Kidney epithelial cell (primary cell): ENCODE measurements at places on chromosomes 2 and 18.

- DNase-seq, result no peak
These were observed 1.0 kb downstream of the LIMS1 start for GRCh38 chr2:108535357-108535631.

GRCh38 chr2:171297956-171298355, 135.8 kb downstream of the METTL8 start:
- DNase-seq, result peak; percentile 47

GRCh38 chr2:217902379-217903141, 100.2 kb downstream of the TNS1 start:
- DNase-seq, result peak; percentile 37

GRCh38 chr2:75465317-75465984, 95.3 kb downstream of the EVA1A start:
- no peak for DNase-seq

DNA sequence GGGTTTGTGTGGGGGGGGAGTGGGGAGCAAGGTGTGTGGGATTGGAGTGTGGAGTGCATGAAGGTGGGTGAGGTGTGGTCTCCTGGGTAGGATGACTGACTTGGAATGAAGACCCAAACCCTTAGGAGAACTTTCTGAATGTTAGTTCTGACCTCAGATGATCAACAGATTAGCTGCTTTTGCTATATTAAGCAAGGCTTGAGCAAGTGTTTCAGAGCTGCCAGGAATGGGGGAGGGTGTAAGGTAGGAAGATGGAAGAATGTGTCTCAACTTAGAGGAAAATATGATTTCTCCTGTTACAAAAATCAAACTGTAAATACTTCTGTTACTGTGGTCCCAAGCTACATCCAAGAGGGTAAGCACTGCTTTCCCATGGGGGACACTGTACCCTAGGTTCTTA, 273.6 kb downstream of the TGIF1 start:
- no peak for DNase-seq

DNA sequence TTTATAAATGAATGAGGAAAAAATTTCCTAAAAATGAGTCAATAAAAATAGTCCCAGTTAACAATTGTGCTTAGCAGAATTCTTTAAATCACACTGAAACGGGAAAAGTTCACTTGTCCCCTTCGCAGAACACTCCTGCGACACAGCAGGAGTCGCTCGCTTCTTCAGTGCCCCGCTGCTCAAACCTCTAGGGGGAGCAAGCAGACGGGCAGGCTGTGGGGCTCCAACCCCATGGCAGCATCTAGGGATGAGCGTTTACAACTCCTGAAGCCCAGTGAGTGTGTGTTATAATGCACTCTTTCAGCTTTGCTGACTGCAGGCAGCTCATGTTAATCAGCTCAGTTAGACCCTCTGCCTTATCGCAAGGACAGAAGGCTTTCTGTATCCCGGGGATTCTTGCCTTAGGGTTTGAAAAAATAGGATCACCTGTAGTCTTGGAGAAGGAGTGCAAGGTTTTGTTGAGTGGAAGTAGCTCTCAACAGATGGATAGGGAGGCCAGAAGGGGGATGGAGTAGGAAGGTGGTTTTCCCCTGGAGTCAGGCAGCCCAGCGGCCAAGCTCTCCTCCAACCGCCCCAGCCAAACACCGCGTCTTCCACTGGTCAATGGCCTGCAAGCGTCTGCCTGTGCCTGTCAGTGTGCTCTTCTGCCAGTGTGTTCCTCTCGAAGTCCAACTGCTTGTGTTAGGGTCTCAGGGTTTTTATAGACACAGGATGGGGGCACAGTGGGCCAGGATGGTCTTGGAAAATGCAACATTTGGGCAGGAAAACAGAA, 1977.7 kb upstream of the LRRTM1 start:
- no peak for DNase-seq

DNA sequence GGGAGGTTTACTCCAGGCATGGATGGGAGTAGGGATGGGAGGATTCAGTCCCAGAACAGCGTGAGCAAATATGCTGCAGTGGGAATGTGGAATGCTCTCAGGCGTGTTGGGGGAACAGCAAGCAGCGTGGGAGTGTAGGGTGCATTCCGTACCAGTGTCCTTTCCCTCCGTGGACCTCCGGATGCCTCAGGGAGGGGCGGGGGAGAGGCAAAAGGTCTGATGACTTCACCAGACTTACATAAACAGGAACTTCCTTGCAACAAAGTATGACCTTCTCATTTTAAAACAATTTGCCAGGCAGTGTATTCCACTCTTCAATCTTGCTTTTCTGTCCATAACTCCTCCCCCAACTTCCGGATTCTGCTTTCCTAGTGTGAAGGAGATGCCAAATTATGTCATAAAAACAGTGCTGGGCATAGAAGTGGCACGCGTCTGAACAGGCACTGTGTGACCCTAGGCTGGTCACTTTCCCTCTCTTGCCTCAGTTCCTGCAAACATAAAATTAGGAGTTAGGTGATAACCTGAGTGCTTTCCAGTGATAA, 36.9 kb downstream of the RPL37A start:
- DNase-seq, result peak; percentile 77

DNA sequence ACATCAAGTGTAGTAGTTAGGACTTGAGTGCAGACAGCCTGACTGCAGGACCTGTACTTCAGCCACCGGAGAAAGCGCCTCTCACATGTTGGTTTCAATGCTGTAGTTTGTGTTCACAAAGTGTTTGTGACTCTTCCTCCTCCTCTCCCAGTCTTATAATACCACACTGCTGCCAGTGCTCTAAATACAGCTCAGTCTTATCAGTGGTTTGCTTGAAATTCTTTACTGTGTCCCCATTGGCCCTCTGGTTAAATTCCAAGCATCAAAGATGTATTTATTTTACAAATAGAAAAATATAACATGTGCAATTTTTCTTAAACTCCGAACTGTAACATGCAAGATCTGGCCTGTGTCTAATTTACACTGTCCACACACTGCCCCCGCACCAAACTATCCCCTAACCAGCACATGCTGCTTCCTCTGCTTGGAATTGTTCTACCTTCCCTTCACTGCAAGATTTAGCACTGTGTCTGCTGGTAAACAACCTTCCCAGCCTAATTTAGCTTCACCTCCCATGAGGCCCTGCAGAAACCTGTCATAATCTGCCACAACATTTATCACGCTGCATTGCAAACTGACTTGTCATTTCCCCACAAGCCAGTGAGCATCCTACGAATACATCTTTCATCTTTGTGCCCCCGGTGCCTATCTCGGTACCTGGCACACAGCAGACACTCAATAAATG, 77.1 kb downstream of the SUMO1 start:
- DNase-seq, result no peak

DNA sequence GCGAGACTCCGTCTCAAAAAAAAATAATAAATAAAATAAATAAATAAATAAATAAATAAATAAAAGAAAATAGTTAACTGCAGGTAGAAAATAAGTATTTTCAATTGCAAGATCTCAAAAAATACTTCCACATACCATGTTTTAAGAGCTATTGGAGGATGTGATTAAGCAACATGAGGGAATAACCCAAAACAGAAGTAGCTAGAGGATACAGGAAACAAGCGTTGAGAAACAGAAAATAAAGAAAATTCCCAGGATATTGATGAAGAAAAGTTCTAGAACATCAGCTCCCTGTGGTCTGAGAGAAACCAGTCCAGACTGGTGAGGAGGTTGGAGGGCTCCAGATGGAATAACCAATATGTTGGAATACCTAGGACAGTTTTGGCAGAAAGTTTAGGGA, 57.3 kb upstream of the RND3 start:
- DNase-seq, result no peak

GRCh38 chr2:199535445-199536177, 77.9 kb upstream of the SATB2 start:
- DNase-seq, result no peak

GRCh38 chr2:68926796-68927195, 25.9 kb downstream of the GKN2 start:
- DNase-seq, result no peak

GRCh38 chr18:28003451-28003850, 173.5 kb downstream of the CDH2 start:
- DNase-seq, result no peak

DNA sequence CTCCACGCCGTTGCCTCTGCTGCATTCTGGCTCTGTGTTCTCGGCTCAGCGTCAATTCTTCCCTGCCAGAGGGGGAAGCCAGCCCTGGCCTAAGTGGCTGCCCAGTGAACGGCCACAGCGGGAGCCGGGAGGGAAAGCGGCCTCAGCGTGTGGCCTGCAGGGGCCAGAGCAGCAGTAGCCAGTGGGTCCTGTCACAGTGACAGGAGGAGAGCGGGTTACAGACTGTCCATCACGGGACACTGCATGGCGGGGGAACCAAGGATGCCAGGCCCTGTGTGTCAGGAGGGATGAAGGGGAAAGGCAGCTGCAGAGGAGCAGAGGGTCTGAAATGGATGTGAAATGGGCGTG, 39.7 kb downstream of the PDIA6 start:
- no peak for DNase-seq

DNA sequence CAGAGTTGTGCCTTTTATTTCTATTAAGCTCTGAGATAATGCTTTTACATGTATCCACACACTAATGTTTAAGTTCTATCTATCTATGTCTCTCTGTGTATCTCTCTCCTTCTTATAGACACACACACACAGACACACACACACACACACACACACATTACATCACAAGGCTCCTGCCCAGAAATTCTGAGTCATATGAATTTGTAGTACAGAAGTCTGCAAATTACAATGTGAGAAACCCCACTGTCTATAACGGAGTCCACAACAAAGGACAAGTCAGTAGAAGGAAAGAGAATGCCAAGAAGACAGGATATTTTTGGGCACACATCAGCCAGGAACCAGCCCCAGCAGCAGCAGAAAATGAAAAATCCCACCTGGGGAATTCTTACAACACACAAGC, 142.4 kb downstream of the EN1 start:
- no peak for DNase-seq

DNA sequence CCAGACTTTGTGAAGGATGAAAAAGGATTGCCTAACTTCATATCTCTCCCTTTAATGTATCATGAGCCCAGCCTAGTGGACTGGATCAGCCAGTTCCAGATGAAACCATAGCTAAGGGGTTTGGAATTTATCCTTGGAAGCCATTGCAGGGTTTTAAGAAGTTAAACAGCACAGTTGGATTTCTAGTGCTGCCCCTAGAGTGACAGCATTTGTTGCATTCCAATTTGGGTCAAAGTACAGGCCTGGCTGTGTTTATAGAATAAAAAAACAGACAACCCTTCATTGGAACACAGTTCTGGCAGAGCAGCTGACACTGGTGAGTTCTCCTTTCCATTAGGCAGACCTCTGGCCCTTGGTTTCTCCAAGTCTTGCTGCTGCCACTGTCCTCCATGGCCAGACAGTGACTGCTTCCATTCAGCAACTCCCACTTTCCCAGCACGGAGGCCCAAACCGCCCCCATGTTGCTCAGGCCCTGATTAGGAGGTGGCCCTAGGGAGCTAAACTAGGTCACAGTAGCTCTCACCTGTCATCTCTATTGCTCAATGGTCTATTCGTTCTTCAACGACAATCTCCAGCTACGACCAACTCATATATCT, 8.0 kb downstream of the GPR39 start:
- no peak for DNase-seq

DNA sequence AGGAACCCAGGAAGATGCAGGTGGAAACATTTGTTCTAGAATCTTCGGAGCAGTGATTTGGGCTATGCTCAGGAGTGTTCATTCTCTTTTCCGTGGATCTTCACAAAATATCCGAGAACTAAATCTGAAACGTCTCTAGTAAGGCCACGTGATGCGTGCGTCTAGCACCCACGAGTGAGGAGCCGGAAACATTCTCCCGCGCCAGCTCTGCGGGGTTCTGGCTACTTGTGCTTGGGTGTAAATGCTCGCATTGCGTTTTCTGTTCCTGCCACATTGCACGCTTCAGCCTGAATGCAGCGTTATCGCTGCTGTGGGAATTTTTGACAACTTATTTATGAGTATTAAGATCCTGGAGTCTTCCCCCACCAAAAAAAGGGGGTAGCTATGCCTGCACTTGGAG, 71.4 kb downstream of the KLHL29 start:
- no peak for DNase-seq

- DNase-seq, result no peak
These were observed 25.5 kb downstream of the MARCHF4 start for GRCh38 chr2:216346781-216347180.

- no peak for DNase-seq
These were observed 903.7 kb downstream of the TDRD15 start for GRCh38 chr2:22027345-22028005.

DNA sequence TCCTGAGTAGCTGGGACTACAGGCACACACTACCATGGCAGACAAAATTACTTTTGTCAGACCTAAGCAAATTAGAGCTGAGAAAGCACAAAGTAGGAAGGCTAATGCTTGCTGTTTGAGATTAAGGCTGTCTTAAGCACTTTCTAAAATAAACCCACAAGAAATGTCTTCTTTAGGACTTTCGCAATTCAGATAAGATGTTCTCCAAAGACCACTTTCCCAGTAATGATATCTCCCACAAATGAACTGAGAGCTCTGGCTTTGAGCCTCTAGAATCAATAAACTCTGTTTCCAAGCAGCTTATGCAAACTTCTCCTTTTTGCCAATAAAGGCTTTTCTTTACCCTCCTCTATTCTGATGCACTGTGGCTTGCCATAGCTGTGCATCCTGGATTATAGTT, 32.0 kb upstream of the GALNT1 start:
- no peak for DNase-seq

- DNase-seq, result no peak
These were observed 98.4 kb upstream of the PAPOLG start for GRCh38 chr2:60657673-60658072.

- DNase-seq, result no peak
These were observed 240.2 kb downstream of the TGIF1 start for GRCh38 chr18:3689986-3690763.

DNA sequence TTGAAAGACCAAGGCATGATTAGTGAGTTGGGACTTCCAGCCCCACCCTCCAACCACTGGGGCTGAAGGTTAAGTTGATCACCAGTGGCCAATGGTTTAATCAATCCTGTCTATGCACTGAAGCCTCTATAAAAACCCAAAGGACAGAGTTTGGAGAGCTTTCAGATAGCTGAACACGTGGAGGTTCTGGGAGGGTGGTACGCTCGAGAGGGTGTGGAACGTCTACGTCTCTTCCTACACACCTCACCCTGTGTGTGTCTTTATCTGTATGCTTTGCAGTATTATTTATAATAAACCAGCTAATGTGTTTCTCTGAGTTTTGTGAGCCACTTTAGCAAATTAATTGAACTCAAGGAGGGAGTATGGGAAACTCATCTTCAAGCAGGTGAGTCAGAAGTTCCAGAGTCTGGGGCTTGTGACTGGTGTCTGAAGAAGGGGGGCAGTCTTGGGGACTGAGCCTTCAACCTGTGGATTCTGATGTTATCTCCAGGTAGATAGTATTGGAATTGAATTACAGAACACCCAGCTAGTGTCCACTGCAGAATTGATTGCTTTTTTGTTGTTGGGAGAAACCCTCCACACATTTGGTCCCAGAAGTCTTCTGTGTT, 20.3 kb downstream of the ACTR3 start:
- DNase-seq, result no peak

DNA sequence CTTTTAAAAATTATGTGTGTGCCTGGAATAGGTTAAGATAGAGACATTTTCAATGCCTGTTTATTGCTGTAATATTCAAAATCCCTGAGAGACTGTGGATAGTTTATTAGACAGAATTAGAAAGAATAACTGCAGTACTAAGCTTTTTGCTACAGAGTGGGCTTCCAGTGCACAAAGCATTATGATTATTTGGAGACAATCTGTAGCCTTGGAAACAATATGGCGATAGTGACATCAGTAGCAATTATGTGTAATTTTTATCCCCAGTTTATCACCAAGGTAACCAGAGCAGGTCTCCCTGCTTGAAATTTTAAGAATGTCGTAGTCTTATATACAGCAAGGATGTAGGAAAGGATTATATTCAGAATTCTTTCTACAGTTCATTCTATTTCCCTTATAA, 100.0 kb downstream of the MYO3B start:
- DNase-seq, result no peak

GRCh38 chr2:33907866-33908265, 308.8 kb upstream of the FAM98A start:
- DNase-seq, result no peak
